ENCODE measurements at places on chromosomes 1 and 21.

DNA sequence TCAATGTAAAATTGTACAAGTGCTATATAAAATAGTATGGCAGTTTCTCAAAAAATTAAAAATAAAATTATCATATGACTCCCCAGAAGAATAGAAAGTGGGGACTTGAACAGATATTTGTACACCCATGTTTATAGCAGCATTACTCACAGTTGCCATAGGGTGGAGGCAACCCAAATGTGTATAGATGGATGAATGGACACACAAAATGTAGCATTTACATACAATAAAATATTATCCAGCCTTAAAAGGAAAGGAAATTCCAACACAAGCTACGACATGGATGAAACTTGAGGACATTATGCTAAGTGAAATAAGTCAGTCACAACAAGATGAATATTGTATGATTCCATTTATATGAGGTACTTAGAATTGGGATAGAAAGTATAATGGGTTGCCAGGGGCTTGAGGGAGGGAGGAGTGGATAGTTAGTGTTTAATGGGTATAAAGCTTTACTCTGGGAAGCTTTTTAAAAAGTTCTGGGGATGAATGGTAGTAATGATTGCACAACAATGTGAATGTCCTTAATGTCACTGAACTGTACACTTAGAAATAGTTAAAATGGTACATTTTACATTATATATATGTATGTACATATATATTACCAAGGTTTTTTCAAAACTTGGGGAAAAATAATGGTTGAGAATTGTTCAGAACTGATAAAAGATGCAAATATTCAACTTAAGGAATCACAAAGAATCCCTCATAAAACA is 53.0 kb upstream of the ADORA3 start:
- no peak overlapping the region for H3K4me3 ChIP-seq
- H3K4me1 ChIP-seq: no peaks in the 10 kb centered on the region
- H3K27ac ChIP-seq: no peak overlapping the region
- no peaks in the 10 kb centered on the region for H3K27me3 ChIP-seq

DNA sequence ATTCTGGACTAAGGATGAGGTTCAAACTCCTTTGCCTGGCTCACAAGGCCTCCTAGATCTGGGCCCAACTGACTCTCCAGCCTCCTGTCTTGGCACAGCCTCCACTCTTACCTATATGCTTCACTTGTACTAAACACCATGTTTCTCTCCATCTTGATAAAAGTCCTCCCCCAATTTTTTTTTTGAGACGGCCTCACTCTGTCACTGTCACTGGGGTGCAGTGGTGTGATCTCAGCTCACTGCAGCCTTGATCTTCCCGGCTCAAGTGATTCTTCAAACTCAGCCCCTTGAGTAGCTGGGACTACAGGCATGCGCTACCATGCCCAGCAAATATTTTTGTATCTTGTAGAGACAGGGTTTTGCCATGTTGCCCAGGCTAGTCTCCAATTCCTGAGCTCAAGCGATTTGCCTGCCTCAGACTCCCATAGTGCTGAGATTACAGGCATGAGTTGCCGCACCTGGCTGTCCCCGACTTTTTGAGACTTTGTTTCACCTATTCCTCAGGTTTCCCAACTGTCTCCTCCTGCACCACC is 39.7 kb downstream of the CD34 start:
- H3K27ac ChIP-seq: peak overlapping the region; percentile 83

GRCh38 chr1:84669831-84670230 is 20.4 kb downstream of the SSX2IP start:
- H3K36me3 ChIP-seq: peaks cover 2% of the 10 kb centered on the region
- no peak overlapping the region for H3K4me3 ChIP-seq
- H3K4me1 ChIP-seq: peaks cover 2% of the 10 kb centered on the region
- DNase-seq: no peak
- no peak overlapping the region for H3K27ac ChIP-seq

DNA sequence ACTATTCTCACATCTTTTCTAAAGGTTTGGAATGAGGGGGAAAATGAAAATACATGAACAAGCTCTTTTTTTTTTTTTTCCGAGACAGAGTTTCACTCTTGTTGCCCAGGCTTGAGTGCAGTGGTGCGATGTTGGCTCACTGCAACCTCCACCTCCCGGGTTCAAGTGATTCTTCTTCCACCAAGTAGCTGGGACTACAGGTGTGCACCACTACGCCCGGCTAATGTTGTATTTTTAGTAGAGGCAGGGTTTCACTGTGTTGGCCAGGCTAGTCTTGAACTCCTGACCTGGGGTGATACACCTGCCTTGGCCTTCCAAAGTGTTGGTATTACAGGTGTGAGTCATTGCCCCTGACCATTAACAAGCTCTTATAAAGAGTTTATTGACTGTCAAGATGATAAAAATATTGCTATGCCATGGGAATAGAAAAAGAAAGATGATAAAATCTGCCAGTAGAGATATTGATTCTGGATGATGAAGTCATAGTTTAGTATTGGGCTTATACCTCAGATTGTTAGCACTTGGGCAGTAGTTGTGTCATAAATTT is 36.6 kb downstream of the INKA2 start:
- no peaks in the 10 kb centered on the region for H3K27me3 ChIP-seq
- H3K4me3 ChIP-seq: no peak overlapping the region
- H3K27ac ChIP-seq: no peak overlapping the region
- H3K36me3 ChIP-seq: peaks cover 41% of the 10 kb centered on the region

GRCh38 chr1:37723390-37724078 is 31.2 kb downstream of the CDCA8 start:
- peaks cover 24% of the 10 kb centered on the region for H3K27me3 ChIP-seq
- no peak overlapping the region for H3K4me3 ChIP-seq
- H3K27ac ChIP-seq: no peak overlapping the region
- H3K36me3 ChIP-seq: no peaks in the 10 kb centered on the region
- no peak for DNase-seq

- no peak for DNase-seq
- no peak overlapping the region for H3K4me3 ChIP-seq
- no peak overlapping the region for H3K27ac ChIP-seq
- H3K27me3 ChIP-seq: no peaks in the 10 kb centered on the region
- H3K4me1 ChIP-seq: peaks cover 8% of the 10 kb centered on the region
- peaks cover 19% of the 10 kb centered on the region for H3K36me3 ChIP-seq
Measured at GRCh38 chr1:210405316-210405715, 76.6 kb downstream of the HHAT start.

GRCh38 chr1:1198423-1199140 is 7.8 kb downstream of the TNFRSF18 start:
- no peak overlapping the region for H3K27ac ChIP-seq
- DNase-seq: no peak
- no peaks in the 10 kb centered on the region for H3K36me3 ChIP-seq
- H3K4me3 ChIP-seq: no peak overlapping the region
- no peaks in the 10 kb centered on the region for H3K4me1 ChIP-seq

- H3K4me1 ChIP-seq: peaks cover 31% of the 10 kb centered on the region
- H3K36me3 ChIP-seq: peaks cover 15% of the 10 kb centered on the region
- H3K27me3 ChIP-seq: no peaks in the 10 kb centered on the region
- no peak for DNase-seq
Measured at GRCh38 chr21:33270986-33271385, 4.8 kb downstream of the IL10RB start.

DNA sequence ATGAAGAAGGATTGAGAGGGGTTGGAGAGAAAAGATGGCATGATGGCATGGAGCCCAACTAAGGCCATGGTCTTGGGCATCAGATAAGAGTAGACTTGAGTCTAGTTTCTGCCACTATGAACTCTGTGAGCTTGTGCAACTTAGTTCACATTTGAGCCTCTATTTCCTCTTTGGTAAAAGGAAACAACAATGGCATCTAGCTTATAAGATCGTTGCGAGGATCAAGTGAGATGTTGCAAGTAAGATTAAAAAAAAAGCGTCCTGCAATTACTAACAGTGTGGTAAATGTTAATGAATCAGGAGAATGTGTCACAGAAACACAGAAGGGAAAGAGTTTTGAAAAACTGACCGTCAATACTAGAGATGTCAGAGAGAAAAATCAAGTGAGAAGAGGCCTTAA is 202.9 kb upstream of the FGGY start:
- peaks cover 17% of the 10 kb centered on the region for H3K4me1 ChIP-seq
- H3K36me3 ChIP-seq: no peaks in the 10 kb centered on the region
- no peaks in the 10 kb centered on the region for H3K27me3 ChIP-seq

GRCh38 chr1:73978964-73979363 is 219.0 kb downstream of the LRRIQ3 start:
- no peak overlapping the region for H3K27ac ChIP-seq
- no peaks in the 10 kb centered on the region for H3K4me1 ChIP-seq
- no peak overlapping the region for H3K4me3 ChIP-seq
- no peaks in the 10 kb centered on the region for H3K27me3 ChIP-seq
- no peaks in the 10 kb centered on the region for H3K36me3 ChIP-seq

DNA sequence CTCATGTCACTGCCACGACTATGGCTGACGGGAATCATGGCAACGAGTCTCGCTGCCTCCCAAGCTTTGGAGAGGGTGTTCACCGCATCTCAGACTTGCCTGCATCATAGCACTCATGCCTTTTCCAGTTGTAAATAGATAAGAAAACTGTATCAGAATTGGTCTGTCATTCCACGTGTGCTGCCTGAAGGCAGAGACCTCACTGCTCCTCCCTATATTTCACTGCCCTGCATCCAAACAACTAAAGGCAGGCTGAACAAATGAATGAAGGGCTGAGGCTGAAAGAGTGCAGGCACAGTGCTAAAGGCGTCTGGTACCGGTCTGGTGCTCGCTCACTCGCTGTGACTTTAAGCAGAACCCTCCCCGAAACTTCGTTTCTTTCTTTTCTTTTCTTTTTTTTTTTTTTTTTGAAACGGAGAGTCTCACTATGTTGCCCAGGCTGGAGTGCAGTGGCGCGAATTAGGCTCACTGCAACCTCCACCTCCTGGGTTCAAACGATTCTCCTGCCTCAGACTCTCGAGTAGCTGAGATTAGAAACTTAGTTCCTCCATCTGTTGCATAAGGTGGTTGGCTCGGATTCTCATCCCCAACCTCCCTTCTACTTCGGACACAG is 542 bp downstream of the EIF2B3 start:
- DNase-seq: no peak
- peaks cover 3% of the 10 kb centered on the region for H3K36me3 ChIP-seq
- peaks cover 13% of the 10 kb centered on the region for H3K4me1 ChIP-seq
- no peaks in the 10 kb centered on the region for H3K27me3 ChIP-seq
- peak overlapping the region; percentile 100 for H3K4me3 ChIP-seq
- peak overlapping the region; percentile 80 for H3K27ac ChIP-seq

DNA sequence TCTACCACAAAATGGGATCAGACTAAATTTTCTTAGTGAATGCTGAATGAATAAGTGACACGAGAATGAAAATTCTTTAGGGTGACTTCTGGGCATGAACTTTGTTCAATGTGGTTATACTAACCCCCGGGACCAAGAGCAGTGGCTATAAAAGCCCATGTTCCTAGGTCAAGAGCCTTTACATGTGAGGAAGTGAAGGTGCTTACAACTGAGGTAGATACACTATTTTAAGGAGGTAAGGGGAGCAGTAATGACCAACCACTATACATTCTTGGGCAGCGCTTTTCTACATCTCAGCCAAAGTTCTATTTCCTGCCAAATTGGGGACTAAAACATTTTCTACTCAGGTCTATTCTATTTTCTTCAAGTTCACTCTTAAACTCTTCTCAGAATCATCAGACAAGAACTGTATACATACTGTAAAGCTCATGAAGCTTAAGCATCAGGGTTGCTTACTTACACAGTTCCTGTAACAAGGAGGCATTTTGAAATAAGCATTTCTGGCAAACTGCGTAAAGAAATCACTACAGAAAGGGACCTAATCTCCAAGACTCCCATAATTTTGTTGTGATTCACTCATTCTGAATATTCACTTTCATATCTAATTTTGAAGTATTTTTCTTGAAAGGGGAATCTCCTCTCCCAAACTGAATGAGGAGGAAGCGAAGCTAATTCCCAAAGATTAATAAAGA is 8.5 kb upstream of the ARHGAP29 start:
- no peak for DNase-seq
- H3K4me3 ChIP-seq: peak overlapping the region; percentile 67
- H3K4me1 ChIP-seq: peaks cover 10% of the 10 kb centered on the region
- H3K27ac ChIP-seq: no peak overlapping the region

- no peak overlapping the region for H3K27ac ChIP-seq
- no peak for DNase-seq
- H3K4me3 ChIP-seq: no peak overlapping the region
Measured at GRCh38 chr1:224080115-224080774, 33.7 kb upstream of the FBXO28 start.

DNA sequence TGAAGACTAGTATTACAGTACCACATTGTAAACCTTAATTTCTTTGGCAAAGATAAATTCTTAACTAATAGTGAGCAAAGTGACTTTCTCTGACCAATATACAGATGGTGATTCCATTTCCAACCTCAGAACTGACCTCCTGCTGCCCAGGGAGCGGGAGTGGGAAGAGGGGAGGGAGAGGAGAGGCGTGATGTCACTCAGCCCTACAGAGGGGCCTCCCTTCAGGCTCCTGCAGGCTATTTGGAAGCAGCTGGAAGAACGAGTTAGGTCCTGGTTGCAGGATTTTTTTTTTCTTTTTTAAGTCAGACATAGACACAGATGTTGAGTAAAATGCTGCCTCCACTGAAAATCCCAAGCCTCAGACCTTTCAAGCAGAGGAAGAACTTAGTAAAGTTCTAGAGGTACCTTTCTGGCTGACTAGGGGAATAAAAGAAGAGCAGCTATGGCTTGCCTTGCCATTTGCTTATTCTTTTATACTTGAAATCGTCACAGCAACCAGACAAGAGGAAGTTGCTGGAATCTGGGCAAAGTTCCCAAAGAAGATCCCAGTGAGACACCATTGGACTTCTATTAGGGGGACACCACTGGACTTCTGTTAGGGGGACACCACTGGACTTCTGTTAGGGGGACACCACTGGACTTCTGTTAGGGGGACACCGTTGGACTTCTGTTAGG is 54.5 kb downstream of the EXO1 start:
- H3K27ac ChIP-seq: no peak overlapping the region
- H3K4me3 ChIP-seq: no peak overlapping the region
- peaks cover 6% of the 10 kb centered on the region for H3K4me1 ChIP-seq
- no peaks in the 10 kb centered on the region for H3K27me3 ChIP-seq
- H3K36me3 ChIP-seq: no peaks in the 10 kb centered on the region

DNA sequence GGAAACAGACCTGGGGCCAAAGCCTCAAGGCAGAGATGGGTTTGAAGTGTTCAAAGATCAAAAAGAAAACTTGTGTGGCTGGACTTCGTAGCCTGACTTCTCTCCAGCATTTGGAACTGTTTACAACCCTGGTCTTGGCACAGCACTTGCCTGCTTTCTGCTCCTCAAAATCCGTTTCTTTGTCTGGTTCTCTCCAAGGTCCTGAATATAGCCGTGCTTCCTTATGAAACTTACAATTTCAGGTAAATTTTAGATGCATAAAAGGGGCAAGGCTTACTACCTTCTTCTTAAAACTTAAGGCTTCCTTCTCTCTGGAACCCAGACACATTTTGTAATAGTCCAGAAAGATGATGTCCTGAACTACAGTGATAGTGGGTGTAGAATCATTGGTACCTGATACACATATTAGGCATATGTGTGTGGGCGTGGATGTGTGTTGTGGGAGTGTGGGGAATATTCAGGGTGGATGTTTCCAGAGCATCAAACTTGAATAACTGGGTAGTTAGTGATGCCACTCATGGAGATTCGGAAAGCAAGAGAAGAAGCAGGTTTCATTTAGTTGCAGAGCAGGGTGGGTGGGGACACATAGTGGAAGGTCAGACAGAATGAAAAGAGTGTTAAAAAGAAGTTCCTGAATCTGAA is 26.4 kb upstream of the FAM78B start:
- H3K4me1 ChIP-seq: no peaks in the 10 kb centered on the region
